Femur (tissue), 1 donor: ENCODE measurements at places on chromosomes 12 and 14.

- DNase-seq = no peak
Observed at GRCh38 chr12:95205016-95205624, 12.1 kb downstream of the FGD6 start.

- DNase-seq = no peak
Observed at GRCh38 chr12:12898136-12898717, 6.9 kb downstream of the GPRC5A start.

DNA sequence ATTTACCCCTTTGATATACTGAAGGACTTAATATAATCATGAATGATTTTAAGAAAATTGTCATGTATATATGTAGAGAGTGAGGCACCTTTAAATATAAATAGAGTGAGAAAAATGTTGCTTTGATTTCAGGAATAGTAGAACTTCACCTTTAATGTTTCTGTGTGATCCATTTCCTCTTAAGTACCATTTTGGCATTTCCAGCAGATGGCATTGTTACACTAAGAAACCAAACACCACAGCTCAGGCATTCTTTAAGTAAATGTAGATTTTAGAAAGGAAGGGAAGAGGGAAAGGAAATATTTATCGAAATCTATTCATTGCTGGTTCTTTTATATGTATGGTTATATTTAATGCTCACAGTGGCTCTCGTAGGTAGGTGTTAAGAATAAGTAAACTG lies 556.7 kb upstream of the FBXO33 start:
- no peak for DNase-seq

DNA sequence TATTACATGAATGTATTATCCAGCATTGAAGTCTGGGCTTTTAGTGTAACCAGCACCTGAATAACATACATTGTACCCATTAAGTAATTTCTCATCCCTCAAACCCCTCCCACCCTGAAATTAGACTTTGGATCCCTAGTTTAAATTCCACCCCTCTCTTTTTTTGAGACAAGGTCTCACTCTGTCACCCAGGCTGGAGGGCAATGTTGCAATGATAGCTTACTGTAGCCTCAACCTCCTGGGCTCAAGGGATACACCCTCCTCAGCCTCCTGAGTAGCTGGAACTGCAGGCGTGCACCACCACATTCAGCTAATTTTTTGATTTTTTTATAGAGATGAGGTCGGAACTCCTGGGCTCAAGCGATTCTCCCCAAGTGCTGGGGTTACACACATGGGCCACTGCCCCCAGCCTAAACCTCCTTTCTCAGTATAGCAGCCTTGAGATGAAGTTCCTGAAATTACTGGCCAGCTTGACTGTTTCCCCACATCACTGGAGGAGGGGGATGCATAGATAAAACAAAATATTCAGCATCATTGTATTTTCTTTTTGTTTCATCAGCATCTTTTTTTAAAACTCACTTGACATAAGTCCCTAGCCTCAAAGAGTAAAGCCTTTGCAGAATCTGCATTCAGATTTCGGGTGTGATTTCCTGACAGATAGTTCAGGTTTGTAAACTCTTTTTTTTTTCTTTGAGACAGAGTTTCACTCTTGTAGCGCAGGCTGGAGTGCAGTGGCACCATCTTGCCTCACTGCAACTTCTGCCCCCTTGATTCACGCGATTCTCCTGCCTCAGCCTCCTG lies 7.0 kb downstream of the PTPN11 start:
- DNase-seq = no peak

- no peak for DNase-seq
Observed at GRCh38 chr12:94793191-94793595, 142.8 kb upstream of the TMCC3 start.

- DNase-seq = peak; percentile 62
Observed at GRCh38 chr14:95507174-95507573, 9.3 kb downstream of the SYNE3 start.

DNA sequence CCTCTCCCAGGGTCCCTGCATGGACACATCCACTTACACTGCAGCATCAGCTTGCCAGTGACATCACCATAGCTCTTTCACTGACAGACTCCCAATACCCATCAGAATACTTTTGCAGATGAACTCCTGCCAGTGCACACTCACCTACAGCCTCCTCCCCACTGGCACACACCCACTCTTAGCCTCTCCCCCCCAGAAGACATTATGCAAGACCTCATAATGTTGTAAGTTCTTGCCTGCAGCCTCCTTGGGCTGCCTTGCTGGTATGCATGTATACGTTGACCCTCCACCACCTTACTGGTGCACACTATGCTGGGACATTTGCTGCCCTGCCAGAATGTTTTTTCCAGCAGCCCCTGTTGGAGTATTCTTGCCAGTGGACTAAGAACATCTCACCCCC lies 324.2 kb downstream of the AEBP2 start:
- no peak for DNase-seq

- DNase-seq = no peak
Observed at GRCh38 chr12:45400991-45401390, 185.1 kb downstream of the ANO6 start.

DNA sequence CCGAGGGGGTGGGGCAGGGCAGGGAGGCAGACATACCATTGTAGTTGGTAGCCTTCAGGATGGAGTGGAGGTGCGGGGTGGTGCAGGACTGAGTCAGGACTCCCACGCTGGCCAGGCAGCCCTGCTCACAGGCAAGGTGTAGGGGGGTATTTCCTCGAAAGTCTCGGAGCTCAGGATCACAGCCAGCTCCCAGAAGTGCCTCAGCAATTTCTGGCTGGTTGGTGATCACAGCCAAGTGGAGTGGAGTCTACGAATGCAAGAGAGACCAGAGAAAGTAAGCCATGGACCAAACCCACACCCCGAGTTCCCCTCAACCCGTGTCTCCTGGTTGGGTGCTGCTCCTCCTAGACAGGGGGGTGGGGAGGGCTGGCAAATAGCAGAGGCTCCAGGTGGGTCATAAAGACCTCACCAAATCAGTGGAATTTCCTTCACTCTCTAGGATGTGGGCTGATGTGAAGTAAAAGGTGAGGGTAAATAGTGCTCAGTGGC lies 1.4 kb downstream of the NFKBIA start:
- peak; percentile 55 for DNase-seq

DNA sequence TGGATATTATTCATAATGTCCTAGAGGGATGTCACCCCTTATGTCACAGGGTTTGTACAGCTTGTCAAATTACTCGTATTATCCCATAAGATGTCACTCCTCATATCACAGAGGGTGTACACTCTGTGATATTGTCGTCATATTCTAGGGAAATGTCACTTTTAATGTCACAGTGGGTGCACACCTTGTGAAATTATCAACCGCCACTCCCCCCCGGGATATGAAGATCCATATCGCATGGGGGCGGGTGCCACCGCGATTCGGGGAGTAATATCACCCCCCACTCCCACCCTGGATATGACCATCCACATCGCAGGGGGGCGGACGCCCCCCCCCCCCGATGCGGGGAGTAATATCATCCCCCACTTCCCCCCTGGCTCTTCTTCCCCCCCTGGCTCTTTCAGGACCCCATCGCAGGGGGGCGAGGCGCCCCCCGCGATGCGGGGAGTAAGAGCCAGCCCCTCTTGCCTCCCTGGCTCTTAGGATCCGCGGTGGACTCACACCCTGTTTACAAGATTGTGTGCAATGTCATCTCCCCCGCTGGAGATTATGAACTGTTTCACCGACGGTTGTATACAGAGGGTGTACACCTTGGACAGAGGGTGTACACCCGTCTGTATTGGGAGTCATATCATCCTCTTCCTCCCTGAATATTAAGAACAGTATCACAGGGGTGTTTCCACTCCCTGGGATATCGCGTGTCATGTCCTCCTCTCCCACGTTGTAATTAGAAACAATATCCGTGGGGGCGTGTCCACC lies 92.8 kb downstream of the FRMD6 start:
- DNase-seq = no peak

DNA sequence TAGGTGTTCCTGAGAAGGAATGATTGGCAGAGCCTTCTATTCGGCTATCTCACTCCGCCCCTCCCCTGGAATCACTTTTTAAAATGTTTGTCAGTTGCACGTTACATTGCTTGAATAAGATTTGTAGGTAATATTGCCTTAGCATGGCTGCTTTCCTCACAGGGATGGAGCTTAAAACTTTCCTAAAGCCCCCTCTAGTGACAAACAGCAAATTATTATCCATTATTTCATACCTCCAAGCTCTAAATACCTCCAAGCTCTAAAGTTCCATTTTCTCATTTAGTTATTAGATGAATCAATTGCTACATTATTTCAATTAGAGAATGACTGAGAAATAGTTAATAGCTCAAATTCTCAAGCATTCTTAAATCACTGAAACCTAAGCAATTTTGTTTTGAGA lies 5.1 kb upstream of the SPATA7 start:
- DNase-seq = no peak

DNA sequence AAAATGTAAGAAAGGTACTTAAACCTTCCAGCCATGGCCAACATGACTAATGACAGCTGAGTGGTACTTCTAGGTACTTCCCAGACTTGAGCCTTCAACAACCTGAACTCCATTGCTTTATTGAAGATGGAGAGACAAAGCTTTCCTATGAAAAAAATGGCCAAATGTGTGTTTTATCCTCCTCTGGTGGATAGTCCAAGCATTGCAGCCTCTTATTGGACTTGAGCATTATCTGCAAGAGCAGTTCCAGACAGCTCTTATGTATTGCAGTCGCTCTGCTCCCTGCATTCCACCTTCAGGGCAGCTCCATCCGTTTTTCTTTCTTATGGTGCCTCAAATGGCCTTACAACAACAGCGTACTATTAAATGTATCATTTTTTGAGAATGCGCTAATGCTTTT lies 588.2 kb downstream of the NRXN3 start:
- DNase-seq = no peak

DNA sequence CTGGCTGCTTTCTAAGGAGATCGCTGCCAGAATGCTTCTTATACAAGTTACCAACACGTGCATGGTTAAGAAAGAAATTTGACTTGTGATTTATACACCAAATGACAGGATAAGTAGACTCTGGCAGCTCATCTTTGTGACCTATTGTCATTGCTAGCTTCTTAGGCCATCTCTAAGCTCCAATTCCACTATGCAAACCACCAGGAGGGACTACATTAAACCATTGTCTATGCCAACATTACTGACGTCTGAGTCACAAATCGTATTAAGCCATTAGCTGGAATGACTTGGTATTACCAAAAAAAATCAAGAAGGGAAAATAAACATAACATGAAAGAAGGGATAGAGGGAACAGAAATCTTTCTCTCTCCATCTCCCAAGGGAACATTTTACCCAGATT lies 15.8 kb upstream of the VPS33A start:
- no peak for DNase-seq

DNA sequence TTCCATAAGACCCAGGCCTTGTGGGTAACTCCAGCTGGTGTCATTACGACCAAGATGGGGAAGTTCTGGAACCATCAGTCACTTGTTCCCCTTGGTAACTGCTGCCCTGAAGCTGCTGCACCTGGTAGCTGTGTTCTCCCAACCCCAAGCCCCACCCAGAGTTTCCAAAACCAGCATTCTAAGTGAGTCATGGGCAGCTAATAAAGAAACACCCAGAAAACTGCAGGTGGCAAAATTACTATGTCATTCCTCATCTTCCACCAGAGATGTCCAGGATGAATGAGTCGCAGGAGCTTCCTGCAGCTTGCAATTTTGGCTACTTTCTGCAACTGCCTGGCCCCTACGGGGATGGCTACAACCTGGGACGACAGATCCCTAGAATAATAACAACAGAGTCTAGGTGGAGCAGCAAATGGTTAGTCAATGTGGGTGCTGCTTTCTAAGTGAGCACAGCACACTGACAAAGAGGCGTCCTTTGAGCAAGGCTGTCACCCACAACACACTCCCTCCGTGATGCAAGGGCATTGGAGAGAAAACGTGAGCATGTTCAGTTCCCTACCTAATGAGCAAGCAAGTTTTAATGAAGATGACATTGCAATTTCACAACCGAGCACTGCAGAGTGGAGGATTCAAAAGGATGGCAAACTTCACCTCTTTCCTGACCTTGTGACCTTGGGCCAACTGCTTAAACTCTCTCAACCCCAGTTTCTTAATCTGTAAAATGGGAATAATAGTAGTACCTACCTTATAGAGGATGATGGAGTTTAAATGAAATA lies 301.4 kb upstream of the NOS1 start:
- DNase-seq = no peak

GRCh38 chr12:25970082-25970481 lies 11.6 kb downstream of the RASSF8 start:
- no peak for DNase-seq

DNA sequence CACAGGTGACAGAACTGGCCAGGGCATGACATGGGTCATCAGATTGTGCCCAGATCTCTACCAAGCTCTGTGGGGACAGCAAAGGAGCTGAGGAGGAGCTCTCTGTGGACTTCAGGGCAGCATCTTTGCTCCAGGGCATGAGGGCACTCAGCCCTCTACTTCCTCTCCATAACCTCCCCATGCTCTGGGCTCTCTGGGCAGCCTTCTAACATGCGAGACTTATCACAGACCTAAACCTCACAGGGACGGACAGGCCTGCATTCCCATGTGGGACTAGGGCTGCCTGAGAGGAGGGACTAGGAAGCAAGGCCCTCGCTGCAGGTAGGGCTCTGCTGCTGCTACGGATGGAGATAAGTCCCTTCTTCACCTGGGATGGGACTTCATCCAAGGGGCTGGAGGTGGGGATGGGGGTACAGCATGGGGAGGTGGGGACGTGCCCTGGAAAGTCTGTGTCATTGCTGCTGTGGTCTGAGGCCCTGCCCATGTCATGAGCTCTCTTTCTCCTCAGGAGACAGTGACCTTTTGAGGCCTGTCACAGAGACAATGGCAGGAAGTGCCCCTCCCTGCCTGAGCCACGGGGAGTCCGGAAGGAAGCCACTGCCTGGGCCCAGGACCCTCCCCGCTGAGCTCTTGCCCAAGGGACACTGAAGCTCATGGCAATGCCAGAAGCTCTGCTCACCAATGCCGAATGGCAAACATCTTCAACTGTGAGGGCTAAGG lies 44.1 kb downstream of the PITPNM2 start:
- peak; percentile 51 for DNase-seq

DNA sequence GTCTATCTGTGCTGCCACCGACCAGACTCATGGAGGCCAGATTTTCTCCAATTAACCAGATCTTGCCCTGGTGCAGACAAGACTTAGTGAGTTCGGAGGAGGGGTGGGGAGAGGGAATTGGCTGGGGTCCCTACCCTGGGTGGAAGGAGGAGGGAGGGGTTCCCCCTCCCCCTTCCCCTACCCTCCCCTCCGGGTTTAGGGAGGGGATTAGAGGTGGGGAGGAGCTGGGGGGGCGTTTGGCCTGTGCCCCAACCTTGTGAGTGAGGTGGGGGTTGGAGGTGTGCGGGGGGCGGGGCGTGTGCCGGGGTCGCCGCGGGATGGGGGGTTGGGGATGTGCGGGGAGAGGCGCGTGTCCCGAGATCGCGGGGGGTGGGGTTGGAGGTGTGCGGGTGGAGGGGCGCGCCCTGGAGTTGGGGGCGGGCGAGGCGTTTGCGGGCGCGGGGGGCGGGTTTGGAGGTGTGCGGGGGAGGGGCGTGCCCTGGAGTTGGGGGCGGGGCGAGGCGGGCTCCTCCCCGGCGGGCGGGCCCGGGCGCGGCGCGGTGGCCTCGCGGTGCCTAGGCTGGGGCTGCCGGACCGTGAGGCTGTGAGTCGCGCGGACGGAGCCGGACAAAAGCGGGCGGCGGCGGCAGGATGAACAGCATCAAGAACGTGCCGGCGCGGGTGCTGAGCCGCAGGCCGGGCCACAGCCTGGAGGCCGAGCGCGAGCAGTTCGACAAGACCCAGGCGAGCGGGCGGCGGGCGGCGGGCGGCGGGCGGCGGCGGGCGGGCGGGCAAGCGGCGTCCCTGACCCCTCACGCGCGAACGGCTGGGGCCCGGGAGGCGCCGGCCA lies at the start of gene HIP1R:
Gene HIP1R (plus strand): TSS at position 537 of the 829 bp plus-strand sequence. CDS start 94 bp downstream, at position 631.
- peak; percentile 49 for DNase-seq
